Esophagus squamous epithelium (tissue), 5 donors: ENCODE measurements at places on chromosomes 16 and 17.

GRCh38 chr17:992933-993332 is 4.0 kb upstream of the TIMM22 start:
- DNase-seq, result no peak

DNA sequence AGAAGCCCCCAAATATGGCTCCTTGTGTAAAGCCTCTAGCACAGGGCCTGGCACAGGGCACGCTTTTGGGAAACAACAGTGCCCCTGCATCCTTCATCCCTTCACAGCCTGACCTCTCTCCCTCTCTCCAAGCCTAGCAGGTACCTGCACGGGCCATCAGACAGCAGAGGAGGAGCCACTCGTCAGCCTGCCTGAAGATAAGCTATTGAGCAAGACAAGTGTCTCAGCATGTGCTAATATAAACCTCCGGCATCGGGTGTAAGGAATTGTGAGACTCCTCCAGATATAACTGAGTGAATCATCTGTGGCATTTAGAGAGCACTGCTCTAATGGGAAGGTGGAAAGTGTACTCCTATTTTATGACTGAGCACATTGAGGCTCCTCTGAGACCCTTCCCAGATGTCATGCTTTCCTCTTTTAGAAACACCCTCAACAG is 38.3 kb downstream of the TBX4 start:
- no peak for DNase-seq

DNA sequence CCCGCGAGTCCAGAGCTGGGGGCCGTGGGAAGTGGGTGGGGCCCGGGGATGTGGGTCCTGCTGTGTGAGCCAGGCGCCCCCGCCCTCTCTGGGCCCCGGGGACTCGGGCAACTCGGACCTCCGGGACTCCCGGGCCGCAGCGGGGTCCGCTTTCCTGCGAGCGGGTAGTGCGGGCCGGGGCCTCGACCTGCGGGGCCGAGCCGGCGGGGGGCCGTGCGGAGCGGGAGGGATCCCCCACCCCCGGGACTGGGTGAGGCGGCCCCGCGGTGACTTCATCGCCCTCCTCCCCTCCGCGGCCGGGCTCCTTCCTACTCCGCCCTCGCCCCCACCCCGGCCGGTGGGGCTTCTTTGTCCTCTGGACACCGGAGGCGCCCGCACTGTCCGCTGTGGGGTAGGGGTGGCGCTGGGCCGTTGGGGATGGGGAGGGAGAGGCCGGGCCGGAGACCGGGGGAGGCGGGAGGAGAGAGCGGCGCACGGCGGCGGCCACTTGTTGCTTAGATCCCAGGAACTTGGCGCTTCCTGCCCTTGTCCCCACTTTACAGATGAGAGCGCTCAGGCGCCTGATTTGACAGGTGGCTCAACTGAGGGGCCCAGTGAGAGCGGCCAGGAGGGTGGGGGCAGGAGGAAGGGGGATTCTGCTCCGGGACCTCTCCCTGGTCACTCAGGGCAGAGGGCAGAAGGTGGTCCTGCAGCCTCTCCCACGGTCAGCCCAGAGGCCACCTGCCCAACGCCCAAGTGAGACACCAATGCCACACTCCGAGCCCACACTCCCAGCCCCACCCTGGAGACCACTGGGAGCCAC is 874 bp downstream of the CMTM3 start:
- DNase-seq, result no peak

- no peak for DNase-seq
These were observed 21.7 kb upstream of the USP36 start for GRCh38 chr17:78862073-78863023.

- DNase-seq, result no peak
These were observed 96.8 kb upstream of the PSMD7 start for GRCh38 chr16:74199842-74200124.

DNA sequence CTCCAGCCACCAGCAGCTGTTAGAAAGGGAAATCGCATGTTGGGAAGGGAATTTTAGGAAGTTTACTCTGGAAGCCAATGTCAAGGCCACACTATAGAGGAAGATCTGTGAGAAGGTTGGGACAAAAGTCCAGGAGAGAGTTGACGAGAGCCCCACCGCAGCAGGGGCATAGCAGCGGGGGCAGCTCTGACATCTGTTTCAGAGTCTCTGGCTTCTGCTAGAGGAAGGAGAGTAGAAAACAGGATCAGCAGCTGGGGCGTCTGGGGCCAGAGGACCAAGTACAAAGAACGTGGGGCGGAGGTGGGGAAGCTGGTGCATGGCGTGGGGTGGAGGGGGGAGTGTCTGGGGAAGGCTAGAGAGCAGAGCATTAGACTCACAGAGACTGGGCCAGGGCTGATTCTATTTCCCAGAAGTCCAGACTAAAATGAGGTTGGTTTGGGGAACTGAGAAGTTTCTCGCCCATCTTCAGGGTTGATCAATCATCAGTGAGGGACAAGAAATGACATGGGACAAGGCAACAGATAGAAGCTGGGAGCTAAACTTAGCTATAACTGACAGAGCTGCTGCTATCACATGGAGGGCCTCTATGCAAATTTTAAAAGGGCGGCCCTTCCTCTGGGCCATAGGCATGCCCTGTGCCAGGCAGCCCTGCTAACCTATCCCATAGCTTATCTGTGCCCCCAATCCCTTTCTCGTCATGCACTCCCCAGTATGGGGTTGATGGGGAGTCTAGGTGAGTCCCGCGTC is 1.2 kb downstream of the RABEP2 start:
- no peak for DNase-seq

- no peak for DNase-seq
These were observed 130.8 kb downstream of the SDK2 start for GRCh38 chr17:73513426-73513825.

DNA sequence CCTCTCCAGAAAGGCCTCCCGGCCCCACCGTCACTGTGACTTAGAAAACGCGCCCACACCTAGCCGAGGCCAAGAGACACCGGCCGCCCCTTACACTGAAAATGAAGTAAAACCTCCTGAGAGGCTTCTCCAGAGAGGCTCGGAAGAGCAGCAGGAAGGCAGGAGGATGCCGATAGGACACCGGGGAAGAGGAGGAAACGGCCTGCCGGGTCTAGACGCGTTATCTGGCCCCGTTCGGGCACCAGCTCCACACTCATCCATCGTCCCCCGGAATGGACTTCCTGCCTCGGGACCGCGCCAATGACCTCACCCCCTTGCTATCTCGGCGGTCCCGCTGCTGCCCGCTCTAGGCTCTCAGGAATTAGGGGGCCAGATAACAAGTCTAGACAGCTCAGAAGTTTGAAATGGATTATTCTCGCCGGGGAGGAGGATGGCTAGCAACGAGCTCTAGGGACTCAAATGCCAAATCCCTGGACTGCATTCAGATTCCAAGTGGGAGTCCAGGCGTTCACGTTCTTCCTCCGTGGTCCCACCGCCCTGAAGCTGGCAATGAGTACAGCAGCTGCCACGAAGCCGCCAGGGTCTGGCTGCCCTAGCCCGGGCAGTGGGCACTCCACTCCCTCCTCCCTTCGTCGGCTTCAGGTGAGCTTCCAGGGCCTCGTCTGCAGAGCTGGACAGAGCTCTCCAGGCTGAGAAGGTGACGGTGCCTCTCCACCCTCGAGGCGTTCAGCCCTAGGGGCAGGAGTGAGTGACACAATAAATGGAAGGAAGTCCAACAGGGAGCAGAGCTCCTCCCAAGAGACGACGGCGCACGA is 350.9 kb downstream of the FOXL1 start:
- DNase-seq, result no peak

DNA sequence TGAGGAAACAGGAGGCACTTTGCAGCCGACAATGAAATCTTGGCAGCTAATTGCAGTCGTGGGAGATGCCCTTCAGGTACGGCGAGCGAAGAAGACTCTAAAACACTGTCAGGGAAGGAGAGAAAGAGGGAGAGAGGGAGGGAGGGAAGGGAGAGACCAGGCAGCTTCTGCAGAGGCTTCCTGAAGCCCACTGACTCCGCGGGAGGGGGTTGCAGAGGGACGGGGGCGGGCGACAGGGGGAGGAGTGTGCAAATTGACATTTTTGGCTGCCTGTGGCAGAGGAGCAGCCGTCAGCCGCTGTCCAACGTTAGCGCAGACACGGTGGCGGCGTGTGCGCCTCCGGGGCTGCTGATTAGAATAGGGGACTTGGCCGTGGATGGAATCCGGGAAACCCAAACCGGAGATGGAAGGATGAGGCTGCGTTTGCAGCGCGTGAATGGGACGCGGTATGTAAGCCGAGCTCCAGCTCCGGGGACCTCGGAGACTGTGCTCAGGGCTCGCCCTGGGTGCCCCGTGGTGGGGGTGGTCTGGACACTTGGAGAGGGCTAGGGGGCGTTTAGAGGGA is 849.1 kb upstream of the RBFOX1 start:
- DNase-seq, result no peak

GRCh38 chr17:81132770-81133723 is 32.3 kb upstream of the PVALEF start:
- no peak for DNase-seq

GRCh38 chr17:42329025-42329976 is 41.0 kb downstream of the STAT5A start:
- DNase-seq, result no peak

GRCh38 chr17:69144331-69145255 is 2.9 kb upstream of the ABCA6 start:
- DNase-seq, result no peak

DNA sequence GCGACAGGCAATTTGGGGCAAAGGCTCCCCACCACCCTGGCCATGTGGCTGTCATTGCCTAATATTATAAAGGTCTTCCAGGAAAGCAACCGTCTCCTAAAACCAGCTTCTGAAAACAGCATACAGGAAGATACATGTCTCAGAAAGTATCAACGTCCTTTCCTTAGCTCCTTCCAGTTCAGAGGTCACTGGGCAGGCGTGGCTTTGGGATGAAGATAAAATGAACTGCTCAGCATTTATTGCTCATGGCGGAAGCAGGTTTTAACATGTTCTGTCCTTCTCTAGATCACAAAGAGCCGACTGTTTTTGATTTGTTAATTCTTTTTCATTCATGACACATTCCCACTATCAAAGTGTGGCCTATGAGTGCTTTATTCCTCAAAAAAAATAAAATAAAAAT is 8.0 kb downstream of the CFAP20 start:
- no peak for DNase-seq

DNA sequence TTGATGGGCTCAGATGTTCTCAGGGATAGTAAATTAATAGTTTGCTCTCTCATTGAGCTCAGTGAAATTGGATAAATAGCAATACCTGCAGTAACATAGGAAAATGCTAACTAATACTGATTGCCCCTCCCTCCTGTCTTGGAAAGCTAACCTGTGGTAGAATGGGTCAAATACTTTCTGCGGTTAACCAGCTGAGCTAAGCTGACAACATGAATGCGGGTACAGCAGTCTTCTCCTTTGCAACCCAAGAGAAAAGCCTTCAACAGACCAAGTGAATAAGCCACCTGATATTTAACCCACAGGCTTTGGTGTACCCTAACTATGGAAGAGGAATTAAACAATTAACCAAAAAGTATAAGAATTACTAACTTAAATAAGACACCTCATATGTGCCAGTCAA is 408.3 kb upstream of the MAF start:
- DNase-seq, result no peak

DNA sequence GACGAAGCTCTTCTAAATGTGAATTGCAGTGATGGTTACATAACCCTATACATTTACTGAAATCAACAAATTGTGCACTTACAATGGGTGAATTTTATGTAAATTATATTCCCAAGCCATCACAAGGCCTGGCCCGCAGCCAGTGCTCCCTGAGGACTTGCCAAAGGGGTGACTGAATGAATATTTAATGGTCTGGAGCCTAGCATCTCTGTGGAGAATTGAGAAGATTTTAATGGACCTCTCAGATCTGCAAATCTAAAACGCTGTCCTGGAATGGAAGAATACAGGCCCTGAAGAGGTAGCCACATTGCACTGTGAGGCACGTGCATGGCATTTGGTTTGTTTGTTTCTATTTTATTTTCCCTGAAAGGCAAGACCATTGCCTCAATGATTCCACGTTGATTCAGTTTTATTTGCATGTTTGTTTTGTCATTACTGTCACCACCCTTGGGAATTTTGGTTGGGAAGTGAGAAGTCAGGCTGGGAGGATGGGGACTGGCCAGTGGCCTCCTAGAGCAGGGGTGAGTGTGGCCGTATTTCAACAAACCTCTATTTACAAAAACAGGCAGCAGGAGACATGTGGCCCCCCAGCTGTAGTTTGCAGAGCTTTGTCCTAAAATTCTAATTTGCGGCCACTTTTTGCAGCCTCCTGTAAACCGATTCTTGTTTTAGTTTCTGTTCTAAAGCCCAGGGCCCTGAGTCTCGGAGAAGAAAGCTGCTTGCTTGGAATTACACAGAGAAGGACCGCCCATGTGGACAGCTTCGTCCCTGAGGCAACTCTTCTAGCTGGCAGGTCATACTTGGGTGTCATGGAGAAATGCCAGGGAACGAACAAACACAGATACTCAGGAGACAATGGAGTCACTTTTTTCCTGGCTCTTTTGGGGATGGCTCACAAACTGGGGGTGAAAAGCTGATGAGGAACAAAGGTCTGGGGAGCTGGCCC is 40.5 kb upstream of the GCSH start:
- no peak for DNase-seq

GRCh38 chr17:38320482-38320881 is 23.3 kb downstream of the GPR179 start:
- DNase-seq, result no peak

DNA sequence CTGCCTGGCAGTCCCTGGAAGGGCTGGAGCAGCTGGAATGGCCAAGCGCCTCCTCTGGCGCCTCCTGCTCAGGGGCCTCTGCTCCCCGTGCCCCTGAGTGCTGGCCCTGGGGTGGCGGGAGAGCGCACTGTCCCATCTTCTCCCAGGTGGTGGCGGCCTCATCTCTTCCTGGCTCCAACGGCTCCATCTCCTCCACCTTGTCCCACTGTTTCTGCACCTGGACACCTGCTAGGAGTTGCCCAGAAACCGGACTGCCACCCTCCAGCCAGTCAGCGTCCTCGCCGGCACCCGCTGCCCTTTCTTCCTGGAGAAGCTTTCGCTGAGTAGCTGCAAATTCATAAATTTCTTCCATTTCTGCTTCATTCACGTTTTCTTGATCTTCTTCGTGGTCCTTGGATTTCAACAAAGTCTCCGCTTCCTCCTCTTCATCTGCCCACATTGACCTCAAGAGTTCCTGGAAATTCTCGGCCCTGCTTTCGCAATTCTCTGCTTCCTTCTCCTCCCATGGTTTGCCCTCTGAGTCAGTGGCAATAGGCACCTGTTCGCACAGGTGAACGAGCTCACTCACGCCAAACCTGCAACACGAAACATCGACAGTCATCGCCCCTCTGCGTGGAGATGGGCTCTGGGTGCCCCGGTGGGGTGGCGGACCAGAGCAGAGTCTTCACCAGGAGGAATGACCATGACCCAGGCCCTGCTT is 13.7 kb upstream of the NLRC3 start:
- DNase-seq, result no peak

GRCh38 chr17:45895969-45896785 is 1.8 kb downstream of the MAPT start:
- no peak for DNase-seq

- no peak for DNase-seq
These were observed 5.0 kb upstream of the SERPINF2 start for GRCh38 chr17:1737531-1738291.

GRCh38 chr16:70706948-70707465 is 21.2 kb upstream of the MTSS2 start:
- DNase-seq, result no peak
